Endothelial cell of umbilical vein (primary cell): ENCODE measurements at places on chromosomes 2 and 18. TPM values are rescaled to one million over a fixed set of nuclear protein-coding genes. Genes with fewer than 3 reads are reported as not detected.

DNA sequence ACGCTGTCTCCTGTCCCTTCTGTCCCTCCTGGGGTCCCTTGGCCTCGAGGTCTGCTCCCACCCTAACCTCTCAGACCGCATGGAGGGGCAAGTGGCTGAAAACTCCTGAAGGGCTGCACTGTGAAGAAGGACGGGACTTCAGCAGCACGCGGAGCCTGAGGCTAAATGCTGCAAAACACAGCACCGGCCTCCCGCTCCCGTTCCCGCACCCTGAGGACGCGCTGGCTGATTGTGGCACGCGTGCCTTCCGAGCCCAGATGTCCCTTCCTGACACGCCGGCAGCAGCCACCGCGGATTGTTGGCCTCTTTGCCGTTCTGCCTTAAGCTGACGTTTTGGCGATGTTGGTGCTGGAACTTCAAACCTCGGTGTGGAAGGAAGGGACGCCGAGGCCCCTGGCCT is 125.9 kb upstream of the CTDP1 start:
- H3K27me3 ChIP-seq, result no peaks in the 10 kb centered on the region
- no peak overlapping the region for H3K4me3 ChIP-seq
- H3K27ac ChIP-seq, result no peak overlapping the region
- DNase-seq, result no peak
- no peaks in the 10 kb centered on the region for H3K4me1 ChIP-seq

DNA sequence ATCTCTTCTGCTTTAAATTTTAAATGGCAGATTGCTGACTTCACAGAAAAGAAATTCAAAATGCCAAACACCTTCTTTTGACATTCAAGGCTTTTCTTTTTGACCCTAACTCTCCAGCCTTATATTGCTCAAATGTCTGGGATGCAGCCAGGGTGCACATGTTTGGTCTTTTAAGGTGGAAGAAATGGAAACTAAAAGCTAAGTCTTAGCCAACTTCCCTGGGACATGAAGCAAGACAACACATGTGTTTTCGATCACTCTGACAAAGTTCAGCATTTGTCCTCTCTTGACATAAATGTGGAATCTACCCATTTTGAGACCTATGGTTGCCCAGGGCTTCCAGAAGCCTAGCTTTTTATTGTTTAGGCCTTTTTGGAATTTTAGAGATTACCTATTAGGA is 161.6 kb downstream of the RDH14 start:
- H3K4me1 ChIP-seq, result no peaks in the 10 kb centered on the region
- no peak overlapping the region for H3K27ac ChIP-seq
- H3K4me3 ChIP-seq, result no peak overlapping the region
- H3K27me3 ChIP-seq, result no peaks in the 10 kb centered on the region
- no peaks in the 10 kb centered on the region for H3K36me3 ChIP-seq

- peak; percentile 47 for DNase-seq
- no peaks in the 10 kb centered on the region for H3K27me3 ChIP-seq
- peaks cover 31% of the 10 kb centered on the region for H3K4me1 ChIP-seq
- no peak overlapping the region for H3K4me3 ChIP-seq
- H3K36me3 ChIP-seq, result peaks cover 3% of the 10 kb centered on the region
These were observed 54.1 kb downstream of the ATP8B1 start for GRCh38 chr18:57748770-57749603.

DNA sequence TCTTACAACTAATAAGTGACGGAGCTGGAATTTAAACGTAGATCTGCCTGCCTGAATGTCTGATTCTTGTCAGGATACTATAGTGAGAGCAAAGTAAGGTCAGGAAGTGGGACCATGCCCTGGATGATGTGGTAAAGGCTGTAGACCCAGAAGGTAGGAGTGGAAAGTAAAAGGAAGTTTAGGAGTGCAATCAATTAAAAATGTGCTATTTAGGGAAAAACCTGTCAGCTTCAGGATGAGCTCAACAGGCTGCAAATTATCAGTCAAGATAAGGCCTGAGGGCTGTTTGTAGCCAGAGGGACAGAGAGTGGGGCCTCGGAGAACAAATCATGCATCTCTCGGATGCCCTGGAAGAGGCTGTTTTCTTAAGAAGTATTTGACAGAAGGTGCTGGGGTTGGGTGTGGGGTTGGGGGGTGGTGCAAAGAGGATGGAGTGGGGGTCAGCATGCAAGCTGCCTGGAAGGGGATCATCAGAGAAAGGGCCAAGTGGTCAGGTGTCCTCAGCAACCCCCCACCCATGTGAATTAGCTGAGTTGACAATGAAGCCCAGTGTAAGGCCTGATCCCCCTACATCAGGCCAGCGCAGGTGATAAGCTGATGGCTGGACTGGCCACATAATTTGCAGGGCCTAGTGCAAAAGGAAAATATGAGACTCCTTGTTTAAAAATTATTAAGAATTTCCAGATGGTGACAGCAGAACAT is 53.2 kb upstream of the MAPRE3 start:
- no peak overlapping the region for H3K4me3 ChIP-seq
- no peaks in the 10 kb centered on the region for H3K36me3 ChIP-seq
- peaks cover 39% of the 10 kb centered on the region for H3K27me3 ChIP-seq
- DNase-seq, result no peak
- no peak overlapping the region for H3K27ac ChIP-seq

TRIM43 gene
- not detected in 2 replicates for polyA plus RNA-seq

DNA sequence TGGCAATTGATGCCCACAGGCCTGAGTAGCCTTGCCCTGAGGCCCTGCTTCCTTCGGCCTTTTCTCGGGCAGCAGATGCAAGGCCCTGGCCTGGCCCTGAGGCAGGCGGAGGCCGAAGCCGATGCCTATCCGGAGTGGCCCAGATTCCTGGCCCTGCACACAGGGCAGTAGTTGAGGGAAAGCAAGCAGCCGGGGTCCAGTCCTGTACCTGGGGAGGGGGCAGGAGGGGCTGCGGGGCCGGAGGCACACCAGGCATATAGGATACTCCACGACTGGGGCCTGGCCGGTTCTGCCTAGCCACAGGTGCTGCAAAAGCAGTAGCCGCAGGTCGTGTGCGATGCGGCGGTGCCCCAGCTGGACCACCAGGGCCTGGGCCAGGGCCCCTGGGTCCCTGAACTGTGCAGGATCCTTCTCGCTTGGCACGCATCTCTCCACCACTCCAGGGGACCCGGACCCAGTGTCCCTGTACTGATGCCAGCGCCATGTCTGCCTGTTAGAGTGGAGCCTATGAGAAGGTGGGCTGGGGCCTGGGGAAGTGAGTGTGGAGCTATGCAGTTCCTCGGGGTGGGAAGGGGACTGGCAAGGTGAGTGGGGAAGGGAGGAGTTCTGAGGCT is 1.8 kb downstream of the PRR30 start:
- H3K4me3 ChIP-seq, result no peak overlapping the region
- H3K4me1 ChIP-seq, result peaks cover 10% of the 10 kb centered on the region
- no peaks in the 10 kb centered on the region for H3K27me3 ChIP-seq
- no peak overlapping the region for H3K27ac ChIP-seq
- H3K36me3 ChIP-seq, result no peaks in the 10 kb centered on the region

- H3K27me3 ChIP-seq, result no peaks in the 10 kb centered on the region
- H3K27ac ChIP-seq, result no peak overlapping the region
- no peaks in the 10 kb centered on the region for H3K4me1 ChIP-seq
- no peaks in the 10 kb centered on the region for H3K36me3 ChIP-seq
- no peak for DNase-seq
These were observed 126.0 kb downstream of the ST6GAL2 start for GRCh38 chr2:106759966-106760365.

GRCh38 chr2:108823286-108823685 is 36.7 kb downstream of the CCDC138 start:
- H3K27ac ChIP-seq, result no peak overlapping the region
- no peaks in the 10 kb centered on the region for H3K4me1 ChIP-seq
- no peak overlapping the region for H3K4me3 ChIP-seq
- no peak for DNase-seq
- peaks cover 3% of the 10 kb centered on the region for H3K36me3 ChIP-seq
- H3K27me3 ChIP-seq, result no peaks in the 10 kb centered on the region

SLC9A4 gene
- not detected in 2 replicates for polyA plus RNA-seq

- no peak overlapping the region for H3K4me3 ChIP-seq
- H3K27me3 ChIP-seq, result no peaks in the 10 kb centered on the region
- no peaks in the 10 kb centered on the region for H3K4me1 ChIP-seq
- H3K27ac ChIP-seq, result no peak overlapping the region
- H3K36me3 ChIP-seq, result no peaks in the 10 kb centered on the region
These were observed 124.5 kb downstream of the AQP4 start for GRCh38 chr18:26741048-26741447.

- no peaks in the 10 kb centered on the region for H3K4me1 ChIP-seq
- H3K27me3 ChIP-seq, result no peaks in the 10 kb centered on the region
- H3K4me3 ChIP-seq, result no peak overlapping the region
- no peak overlapping the region for H3K27ac ChIP-seq
These were observed 319.9 kb upstream of the HS6ST1 start for GRCh38 chr2:128638341-128639119.

- peaks cover 3% of the 10 kb centered on the region for H3K27me3 ChIP-seq
- peak overlapping the region; percentile 95 for H3K4me3 ChIP-seq
- peak; percentile 27 for DNase-seq
- peaks cover 17% of the 10 kb centered on the region for H3K4me1 ChIP-seq
- H3K27ac ChIP-seq, result peak overlapping the region; percentile 64
- H3K36me3 ChIP-seq, result no peaks in the 10 kb centered on the region
These were observed 774 bp downstream of the IER3IP1 start for GRCh38 chr18:47175283-47175897.

- no peak overlapping the region for H3K4me3 ChIP-seq
- peak; percentile 88 for DNase-seq
- peaks cover 10% of the 10 kb centered on the region for H3K4me1 ChIP-seq
- no peaks in the 10 kb centered on the region for H3K27me3 ChIP-seq
These were observed 52.9 kb downstream of the SCG2 start for GRCh38 chr2:223549215-223549614.

GRCh38 chr18:56161566-56162260 is 476.7 kb downstream of the TXNL1 start:
- no peak overlapping the region for H3K4me3 ChIP-seq
- no peaks in the 10 kb centered on the region for H3K27me3 ChIP-seq
- H3K36me3 ChIP-seq, result no peaks in the 10 kb centered on the region
- no peak overlapping the region for H3K27ac ChIP-seq

- no peaks in the 10 kb centered on the region for H3K27me3 ChIP-seq
- H3K36me3 ChIP-seq, result no peaks in the 10 kb centered on the region
- DNase-seq, result no peak
- no peak overlapping the region for H3K27ac ChIP-seq
- H3K4me3 ChIP-seq, result no peak overlapping the region
These were observed 82.3 kb downstream of the SS18 start for GRCh38 chr18:26008096-26008495.

GRCh38 chr2:230749111-230749510 is 36.5 kb downstream of the CAB39 start:
- H3K4me3 ChIP-seq, result no peak overlapping the region
- no peak overlapping the region for H3K27ac ChIP-seq
- no peaks in the 10 kb centered on the region for H3K27me3 ChIP-seq
- no peaks in the 10 kb centered on the region for H3K4me1 ChIP-seq
- DNase-seq, result no peak

- H3K4me1 ChIP-seq, result no peaks in the 10 kb centered on the region
- no peak overlapping the region for H3K27ac ChIP-seq
- H3K27me3 ChIP-seq, result peaks cover 6% of the 10 kb centered on the region
- no peak for DNase-seq
- no peaks in the 10 kb centered on the region for H3K36me3 ChIP-seq
These were observed 465.1 kb downstream of the TGIF1 start for GRCh38 chr18:3914833-3915610.

GRCh38 chr18:11947214-11948191 is 33.8 kb upstream of the IMPA2 start:
- H3K4me1 ChIP-seq, result peaks cover 11% of the 10 kb centered on the region
- DNase-seq, result peak; percentile 97
- peak overlapping the region; percentile 95 for H3K27ac ChIP-seq

DNA sequence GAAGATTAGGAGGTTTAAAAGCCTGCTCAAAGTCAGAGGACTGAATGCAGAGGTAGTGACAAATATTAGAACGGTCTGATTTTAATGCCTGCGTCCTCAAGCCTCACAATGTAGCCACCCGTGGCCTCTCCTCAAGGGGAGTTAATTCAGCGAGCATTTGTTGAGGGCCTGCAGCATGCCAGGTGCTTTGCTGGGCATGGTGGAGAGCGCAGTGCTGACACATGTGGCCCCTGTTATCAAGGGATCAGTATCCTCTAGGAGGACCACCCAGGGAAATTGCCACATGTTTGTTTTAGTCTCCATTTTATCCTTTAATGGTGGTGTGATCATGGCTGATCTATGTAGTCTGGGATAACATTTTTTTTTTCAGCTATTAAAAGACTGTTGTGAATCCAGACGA is 19.2 kb downstream of the PMAIP1 start:
- H3K4me1 ChIP-seq, result peaks cover 9% of the 10 kb centered on the region
- H3K27me3 ChIP-seq, result no peaks in the 10 kb centered on the region
- no peaks in the 10 kb centered on the region for H3K36me3 ChIP-seq
- no peak for DNase-seq
- H3K27ac ChIP-seq, result no peak overlapping the region

DNA sequence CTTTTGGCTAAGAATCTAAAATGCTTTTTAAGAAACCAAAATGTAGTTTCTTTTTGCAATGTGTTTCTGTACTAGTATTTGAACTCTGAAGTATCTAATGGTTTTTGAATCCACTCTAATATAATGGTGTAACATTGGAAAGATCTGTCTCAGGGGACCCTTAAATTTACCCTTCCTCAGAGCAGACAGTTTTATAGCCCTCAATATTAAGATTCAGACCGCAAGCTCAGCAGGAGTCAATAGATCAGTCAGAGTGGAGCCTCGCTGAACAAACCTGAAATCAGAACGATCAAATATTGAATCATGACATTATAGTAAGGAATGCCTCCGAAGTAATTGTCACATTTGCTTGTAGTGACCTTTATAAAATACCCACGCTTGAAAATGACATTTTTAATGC is 18.3 kb downstream of the SGPP2 start:
- H3K4me3 ChIP-seq, result no peak overlapping the region
- no peak for DNase-seq
- H3K4me1 ChIP-seq, result no peaks in the 10 kb centered on the region
- H3K36me3 ChIP-seq, result no peaks in the 10 kb centered on the region
- no peak overlapping the region for H3K27ac ChIP-seq
- no peaks in the 10 kb centered on the region for H3K27me3 ChIP-seq

CKAP2L gene
- polyA plus RNA-seq, result 2.3 and 3.4 TPM in 2 replicates

- no peak for DNase-seq
- no peak overlapping the region for H3K4me3 ChIP-seq
- no peaks in the 10 kb centered on the region for H3K36me3 ChIP-seq
- H3K27ac ChIP-seq, result no peak overlapping the region
These were observed 16.3 kb upstream of the SCN1A start for GRCh38 chr2:166144071-166144470.
